ENCODE measurements at places on chromosomes 13 and 19. TPM values are rescaled to one million over a fixed set of nuclear protein-coding genes. Genes with fewer than 3 reads are reported as not detected.

The CARM1 gene
- polyA plus RNA-seq: 30.8 TPM

- peaks cover 23% of the 10 kb centered on the region for H3K27me3 ChIP-seq
- no peak overlapping the region for H3K27ac ChIP-seq
- peaks cover 24% of the 10 kb centered on the region for H3K4me1 ChIP-seq
- DNase-seq: peak; percentile 48
- H3K36me3 ChIP-seq: no peaks in the 10 kb centered on the region
These were observed 25.1 kb upstream of the MEIS3 start for GRCh38 chr19:47444388-47444821.

DNA sequence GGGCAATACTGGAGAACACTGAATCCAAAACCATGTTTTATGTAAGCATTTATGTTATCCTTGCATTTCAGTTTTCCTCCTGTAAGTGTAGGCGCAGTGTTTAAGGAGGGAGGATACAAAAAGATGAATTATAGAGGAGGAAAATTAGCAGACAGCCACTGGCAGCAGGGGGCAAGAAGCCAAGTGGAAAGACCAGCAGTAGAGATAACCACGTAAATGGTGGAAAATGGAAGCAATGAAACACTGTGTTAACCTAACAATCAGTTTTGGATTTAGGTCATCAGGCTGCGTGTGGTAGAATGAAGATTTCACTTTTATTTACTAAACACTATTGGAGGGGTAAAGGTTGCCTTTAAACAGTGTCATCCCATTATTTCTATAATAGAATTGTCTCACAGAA is 447.3 kb downstream of the GPC6 start:
- no peak overlapping the region for H3K27ac ChIP-seq
- no peak for DNase-seq
- no peaks in the 10 kb centered on the region for H3K36me3 ChIP-seq
- H3K4me3 ChIP-seq: no peak overlapping the region
- H3K4me1 ChIP-seq: no peaks in the 10 kb centered on the region

DNA sequence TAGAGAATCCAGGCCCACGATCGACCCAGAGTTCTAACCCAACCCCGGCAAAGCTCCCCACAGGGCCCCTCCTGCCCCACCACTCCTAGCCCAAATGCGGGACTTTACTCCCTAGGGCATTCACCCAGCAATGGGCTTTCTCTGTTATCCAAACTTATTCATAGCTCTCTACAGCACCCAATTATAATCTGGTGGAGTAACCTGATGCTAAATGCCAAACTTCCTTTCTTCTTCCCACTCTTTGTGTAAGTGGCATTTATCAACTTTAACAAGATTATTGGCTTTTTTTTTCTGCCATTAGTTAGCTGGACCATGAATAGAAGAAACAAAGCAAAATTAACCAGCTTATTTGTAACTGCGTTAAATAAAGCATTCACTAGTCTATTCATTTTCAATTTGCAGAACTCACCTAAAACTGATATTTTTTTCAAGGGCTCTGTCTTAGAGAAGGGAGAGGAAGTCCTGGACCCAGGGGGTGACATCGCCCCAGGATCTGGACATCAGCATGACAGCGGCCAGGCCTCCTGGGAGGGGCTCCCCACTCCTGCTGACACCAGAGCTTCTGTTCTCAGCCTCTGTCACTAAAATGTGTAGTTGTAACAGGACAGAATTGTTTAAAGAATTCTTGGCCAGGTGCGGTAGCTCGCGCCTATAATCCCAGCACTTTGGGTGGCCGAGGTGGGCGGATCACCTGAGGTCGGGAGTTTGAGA is 1.5 kb downstream of the FAM124A start:
- no peaks in the 10 kb centered on the region for H3K36me3 ChIP-seq
- DNase-seq: no peak
- no peak overlapping the region for H3K4me3 ChIP-seq
- H3K27ac ChIP-seq: no peak overlapping the region
- peaks cover 14% of the 10 kb centered on the region for H3K4me1 ChIP-seq

GRCh38 chr13:113141601-113141970 is 16.9 kb upstream of the PROZ start:
- no peak overlapping the region for H3K4me3 ChIP-seq
- DNase-seq: no peak
- H3K27me3 ChIP-seq: no peaks in the 10 kb centered on the region
- H3K36me3 ChIP-seq: no peaks in the 10 kb centered on the region
- no peaks in the 10 kb centered on the region for H3K4me1 ChIP-seq
